HT1080 (cell line): ENCODE measurements at places on chromosomes 3 and 15.

DNA sequence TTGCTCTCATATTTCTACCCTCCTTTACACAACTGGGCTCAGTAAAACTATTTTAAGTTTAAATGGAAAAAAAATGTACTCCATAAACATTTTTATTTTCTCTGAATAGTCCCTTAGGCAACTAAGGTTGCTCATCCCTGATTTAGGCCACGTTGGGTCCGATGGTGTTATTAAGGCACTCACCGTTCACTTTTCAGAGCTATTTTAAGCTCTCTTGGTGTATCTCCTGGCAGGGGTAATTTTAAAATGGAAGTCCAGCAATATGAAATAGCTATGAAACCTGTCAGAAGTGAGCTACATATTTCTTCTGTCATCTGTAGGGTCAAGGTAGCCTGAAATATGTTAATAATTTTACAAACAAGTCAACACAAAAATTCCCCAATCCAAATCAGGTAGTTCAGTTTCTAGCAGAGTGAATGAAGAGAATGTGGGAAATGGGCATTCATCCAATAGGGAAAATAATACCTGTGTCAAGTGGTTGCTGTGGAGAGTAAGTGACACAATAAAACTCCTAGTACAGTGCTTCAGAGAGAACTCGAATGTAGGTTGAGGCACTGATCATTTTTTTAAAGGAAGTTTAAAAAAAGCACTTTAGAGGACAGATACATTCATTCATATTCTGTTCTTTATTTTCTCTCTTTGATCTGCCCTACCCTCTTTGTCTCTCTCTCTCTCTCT is 209.3 kb upstream of the FEZF2 start:
- no peak for DNase-seq

DNA sequence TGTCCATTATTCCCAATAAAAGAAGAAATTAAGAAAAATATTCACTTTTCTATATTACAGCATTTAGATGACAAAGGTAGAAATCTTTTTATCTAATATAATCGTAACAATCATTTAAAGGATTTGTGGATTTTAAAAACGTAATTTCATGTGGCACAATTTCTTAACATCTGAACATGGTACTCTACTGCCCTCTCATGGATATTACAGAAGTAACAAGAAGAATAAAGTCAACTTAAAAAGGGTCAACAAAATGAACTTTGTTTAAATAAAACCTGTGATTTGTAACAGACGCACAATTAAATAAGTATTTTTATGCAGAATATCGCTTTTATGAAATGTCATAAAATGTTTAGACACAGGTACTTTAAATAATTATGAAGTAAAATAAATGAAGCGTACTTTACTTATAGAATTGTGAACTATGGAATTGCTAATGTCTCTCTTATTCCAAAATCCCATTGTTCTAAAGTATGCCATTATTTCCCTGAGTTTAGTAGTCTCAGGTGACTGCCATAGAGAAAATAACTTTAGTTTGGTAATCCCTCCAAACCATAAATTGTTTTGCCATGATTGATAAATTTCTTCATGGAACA is 366.8 kb upstream of the ZNF385D start:
- no peak for DNase-seq

- DNase-seq, result no peak
Measured at GRCh38 chr15:97114900-97115760, 784.6 kb downstream of the NR2F2 start.

GRCh38 chr3:149199474-149199873 is 22.2 kb downstream of the CP start:
- DNase-seq, result no peak

- no peak for DNase-seq
Measured at GRCh38 chr15:93109336-93110102, 20.5 kb upstream of the RGMA start.

DNA sequence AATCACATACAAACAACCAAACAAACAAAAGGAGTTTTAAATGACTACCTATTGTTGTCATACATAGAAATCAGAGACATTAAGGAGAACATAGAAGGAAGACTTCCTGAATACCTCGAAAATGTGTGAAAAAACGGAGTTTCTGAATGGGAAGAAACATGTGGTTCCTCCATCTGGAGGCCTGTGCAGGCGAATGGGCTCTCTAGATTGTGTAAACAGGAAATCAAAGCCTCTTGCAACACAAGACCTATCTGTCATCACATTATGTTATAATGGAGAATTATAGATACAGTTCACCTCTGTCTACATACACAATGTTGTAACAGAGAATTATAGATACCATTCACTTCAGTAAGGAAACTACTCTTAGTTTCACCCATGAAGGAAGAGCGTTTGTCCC is 44.1 kb downstream of the RUBCN start:
- DNase-seq, result no peak

DNA sequence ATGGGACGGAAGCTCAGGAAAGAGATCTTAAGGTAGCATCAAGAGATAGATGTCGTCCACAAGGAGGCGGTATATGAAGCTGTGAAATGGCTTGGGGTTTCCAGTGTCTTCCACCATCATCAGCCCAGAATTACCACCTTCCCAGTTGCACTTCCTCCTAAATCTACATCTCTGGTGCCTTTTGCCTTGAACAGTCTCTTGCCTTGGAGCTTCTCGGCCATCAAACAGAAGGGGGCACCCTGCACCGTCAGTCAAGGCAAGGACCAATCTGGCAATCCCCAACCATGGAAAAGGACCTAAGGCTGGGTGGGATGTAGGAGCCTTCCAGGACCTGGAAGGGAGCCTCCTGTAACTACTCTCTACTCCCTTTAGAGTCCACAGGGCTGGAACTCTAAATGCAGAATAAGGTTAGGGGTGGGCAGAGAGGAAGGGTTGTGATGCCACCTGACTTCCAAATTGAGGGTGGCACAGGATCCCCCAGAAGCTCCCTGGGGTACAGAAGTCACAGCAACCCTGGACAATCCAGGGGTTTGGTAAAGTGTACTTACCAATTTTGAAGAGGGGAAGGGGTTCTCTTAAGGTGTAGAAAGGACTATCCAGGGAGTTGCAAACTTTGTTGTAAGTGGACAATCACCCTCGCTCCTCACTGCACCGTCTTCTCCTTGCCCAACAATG is 1.0 kb upstream of the RYR3 start:
- peak; percentile 31 for DNase-seq

DNA sequence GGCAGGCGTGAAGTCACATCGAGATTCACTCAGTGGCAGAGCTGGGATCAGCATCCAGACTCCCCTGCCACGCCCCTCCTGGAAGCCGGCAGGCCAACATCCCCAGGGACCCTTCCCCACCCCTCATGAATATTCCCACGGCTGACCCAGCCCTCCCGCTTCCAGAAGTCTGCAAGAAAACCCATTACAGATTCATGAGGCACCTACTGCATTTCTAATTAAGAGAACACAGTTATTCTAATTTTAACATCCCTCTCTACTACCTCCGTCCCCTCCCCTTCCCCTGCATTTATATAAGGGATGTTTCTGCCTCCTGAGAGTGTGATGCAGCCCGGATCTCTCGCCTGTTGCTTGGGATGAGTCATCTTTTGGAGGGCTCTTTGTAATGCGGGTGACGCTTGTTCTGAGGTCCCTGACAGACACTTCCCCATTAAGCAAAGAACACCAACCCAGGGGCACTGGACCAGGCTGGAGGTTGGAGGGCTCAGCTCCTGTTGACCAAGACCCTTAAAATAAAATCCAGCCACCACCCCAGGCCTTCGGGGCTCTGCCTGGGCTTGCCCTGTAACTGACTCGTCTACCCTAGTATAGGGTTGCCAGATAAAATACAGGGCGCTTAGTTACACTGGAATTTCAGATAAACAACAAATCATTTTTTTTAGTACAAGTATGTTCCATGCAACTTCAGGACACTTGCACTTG is 118.7 kb downstream of the NUP210 start:
- peak; percentile 81 for DNase-seq

DNA sequence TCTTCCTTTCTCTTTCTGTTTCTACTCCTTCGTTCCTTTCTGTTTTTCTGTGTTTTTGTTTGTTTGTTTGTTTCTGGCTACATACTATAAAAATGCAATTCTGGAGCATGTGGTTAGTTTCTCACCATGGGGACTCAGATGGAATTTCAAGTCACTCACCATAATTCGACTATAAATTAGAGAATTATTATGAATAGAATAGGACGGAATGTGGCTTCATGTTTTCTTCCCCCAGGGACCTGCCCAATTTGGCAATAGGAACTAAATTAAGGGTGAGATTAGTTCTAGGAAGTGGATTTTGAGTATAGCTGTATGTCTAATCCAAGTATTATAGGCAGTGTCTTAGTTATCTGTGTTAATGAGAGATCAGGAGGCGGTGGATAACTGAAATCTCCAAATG is 96.9 kb downstream of the THSD4 start:
- DNase-seq, result no peak

GRCh38 chr3:42014921-42015533 is 53.1 kb upstream of the ULK4 start:
- DNase-seq, result no peak

- DNase-seq, result peak; percentile 45
Measured at GRCh38 chr15:59691194-59691805, 2.2 kb upstream of the BNIP2 start.

- peak; percentile 98 for DNase-seq
Measured at GRCh38 chr3:58052373-58053273, 44.4 kb downstream of the FLNB start.

GRCh38 chr3:55497250-55497649 is 10.1 kb upstream of the WNT5A start:
- DNase-seq, result no peak

DNA sequence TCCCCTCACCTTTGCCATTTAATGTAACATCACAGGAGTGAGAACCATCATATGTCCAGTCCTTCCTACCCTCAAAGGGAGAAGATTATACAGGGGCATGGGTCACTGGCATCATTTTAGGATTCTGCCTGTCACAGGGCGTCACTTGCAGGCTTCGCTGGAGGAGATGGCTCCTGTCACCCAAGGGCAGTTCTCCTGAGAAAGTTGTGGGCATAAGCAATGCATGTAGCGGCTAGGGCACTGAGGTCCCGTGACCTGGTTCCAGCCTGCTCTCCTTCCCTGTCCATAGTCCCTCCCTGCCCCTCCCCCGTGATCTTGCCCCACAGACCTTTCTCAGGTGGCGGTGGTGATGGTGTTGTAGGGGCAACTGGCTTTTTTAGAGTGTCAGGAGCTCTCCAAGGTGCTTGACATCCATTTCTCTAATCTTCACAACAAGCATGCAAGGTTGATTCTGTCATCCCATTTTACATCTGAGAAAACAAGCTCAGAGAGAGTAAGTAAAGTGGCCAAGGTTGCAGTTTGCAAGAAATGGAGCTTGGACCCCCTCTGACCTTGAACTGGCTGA is 241.5 kb upstream of the CTDSPL start:
- DNase-seq, result no peak

DNA sequence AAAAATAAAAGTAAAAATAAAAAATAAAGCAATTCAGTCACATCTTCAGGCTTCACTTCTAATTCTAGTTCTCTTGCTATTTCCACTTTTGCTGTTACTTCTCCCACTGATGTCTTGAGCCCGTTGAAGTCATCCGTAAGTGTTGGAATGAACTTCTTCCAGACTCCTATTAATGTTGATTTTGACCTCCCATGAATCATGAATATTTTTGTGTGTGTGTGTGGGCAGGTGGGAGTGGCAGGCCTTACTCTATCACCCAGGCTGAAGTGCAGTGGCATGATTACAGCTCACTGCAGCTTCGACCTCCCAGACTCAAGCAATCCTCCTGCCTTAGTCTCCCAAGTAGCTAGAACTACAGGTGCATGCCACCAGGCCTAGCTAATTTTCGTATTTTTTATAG is 10.7 kb downstream of the USP4 start:
- DNase-seq, result no peak

- no peak for DNase-seq
Measured at GRCh38 chr15:39266890-39267289, 314.0 kb upstream of the THBS1 start.

DNA sequence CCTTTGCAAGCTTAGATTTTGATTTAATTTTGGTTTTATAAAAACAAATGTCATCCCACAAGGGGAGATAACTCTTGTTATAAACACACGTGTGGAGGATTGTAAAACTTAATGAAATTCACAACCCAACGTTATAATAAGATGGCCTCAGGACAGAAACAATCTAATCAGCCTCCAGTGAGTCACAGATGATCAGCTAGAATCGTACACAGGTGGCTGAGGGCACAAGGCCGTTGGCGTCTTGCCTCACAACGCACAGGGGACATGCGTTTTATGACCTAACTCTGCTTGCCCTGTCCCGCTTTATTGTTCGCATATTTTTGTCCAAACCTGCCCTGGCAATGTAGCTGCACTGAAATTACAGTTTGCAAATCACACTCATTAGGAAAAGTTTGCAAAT is 121.9 kb upstream of the PDZRN3 start:
- no peak for DNase-seq

- no peak for DNase-seq
Measured at GRCh38 chr3:52175416-52176179, 21.4 kb upstream of the POC1A start.

DNA sequence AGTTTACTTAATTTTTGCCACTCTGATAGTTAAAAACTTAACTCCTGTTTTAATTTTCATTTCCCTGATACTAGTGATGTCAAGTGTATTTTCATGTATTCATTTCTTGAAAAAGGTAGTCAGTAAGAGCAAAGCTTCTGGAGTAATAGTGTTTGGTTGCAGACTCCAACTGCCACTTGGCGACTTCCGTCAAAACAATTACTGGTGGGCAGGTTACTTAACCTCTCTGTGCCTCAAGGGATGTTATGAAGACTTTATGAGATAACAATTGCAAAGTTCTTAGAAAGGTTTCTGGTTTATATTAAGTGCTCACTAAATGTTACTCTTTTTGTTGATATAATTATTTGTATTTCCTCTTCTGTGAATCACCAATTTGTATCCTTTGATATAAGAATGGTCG is 129.7 kb downstream of the NFKBIZ start:
- DNase-seq, result no peak

- no peak for DNase-seq
Measured at GRCh38 chr15:53414167-53414566, 345.3 kb downstream of the WDR72 start.

DNA sequence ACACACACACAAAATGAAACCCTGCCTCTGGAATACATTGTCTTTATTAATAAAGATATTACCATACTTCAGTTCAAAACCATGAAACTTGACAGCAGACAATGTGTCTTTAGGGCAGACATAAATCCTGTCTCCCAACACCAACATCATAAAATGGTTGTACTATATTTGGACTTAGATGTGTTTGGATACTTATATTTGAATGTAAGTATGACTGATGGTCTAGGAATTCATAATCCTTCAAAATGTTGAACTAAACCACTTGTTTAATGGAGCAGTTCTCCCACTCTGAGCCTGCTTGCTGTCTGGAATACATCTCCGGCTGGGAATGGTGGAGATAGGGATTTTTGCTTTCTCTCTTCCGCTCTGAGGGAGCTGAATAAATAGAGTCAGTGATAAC is 10.6 kb downstream of the FBN1 start:
- DNase-seq, result no peak

- DNase-seq, result no peak
Measured at GRCh38 chr15:48392356-48392755, 61.1 kb downstream of the DUT start.

DNA sequence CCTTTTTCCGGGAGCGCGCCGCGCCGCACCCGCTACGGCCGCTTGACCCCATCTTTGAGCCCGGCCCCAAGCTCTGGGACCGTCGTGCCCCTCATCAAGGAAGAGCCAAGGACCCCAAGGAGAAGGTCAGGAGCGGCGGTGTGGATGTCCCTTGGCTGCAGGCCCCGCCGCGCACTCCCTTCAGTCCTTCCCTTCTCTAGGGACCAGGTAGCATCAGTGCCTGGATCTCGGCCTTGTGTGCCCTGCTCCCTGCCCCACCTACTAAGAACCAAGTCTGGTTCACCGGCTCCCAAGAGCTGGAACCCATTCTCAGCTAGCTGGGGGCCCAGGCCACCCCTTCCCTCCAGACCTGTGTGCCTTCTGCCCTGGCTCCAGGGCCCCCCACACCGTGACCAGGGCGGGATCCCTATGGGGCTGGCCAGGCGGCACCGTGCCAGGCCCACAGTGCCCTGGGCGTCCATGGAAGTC is 69.3 kb upstream of the CGNL1 start:
- no peak for DNase-seq
